Memory B cell (primary cell): ENCODE measurements at places on chromosomes 13 and 19.

- no peak for DNase-seq
These were observed 1.1 kb upstream of the KCNJ14 start for GRCh38 chr19:48454150-48454730.

GRCh38 chr13:35832551-35832950 lies 298.6 kb downstream of the DCLK1 start:
- DNase-seq = no peak

DNA sequence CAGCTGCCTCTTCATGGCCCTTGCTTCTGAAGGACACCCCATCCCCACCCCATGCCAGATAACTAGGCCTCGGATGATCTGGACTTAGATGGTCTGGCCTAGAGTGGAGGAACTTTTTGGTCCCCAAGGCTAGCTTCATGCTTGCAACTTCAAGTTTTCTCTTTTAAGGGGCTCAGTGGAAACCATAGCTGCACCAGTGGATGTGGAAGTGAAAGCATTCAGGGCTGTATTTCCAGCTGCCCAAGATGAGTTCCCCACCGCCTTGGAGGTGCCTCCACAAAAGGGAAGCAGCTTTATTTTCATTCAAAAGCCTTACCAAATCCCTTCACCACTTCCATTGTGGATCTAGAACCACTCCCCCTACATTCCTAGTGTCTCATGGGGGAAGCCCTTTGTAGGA lies 17.6 kb upstream of the GSX1 start:
- DNase-seq = no peak

GRCh38 chr13:53206455-53206854 lies 177.8 kb downstream of the OLFM4 start:
- no peak for DNase-seq

- no peak for DNase-seq
These were observed 215.6 kb downstream of the TDRD3 start for GRCh38 chr13:60612593-60612992.

GRCh38 chr13:95349267-95349666 lies 48.0 kb upstream of the ABCC4 start:
- DNase-seq = no peak

GRCh38 chr19:56547535-56547934 lies 8.8 kb downstream of the ZFP28 start:
- no peak for DNase-seq

DNA sequence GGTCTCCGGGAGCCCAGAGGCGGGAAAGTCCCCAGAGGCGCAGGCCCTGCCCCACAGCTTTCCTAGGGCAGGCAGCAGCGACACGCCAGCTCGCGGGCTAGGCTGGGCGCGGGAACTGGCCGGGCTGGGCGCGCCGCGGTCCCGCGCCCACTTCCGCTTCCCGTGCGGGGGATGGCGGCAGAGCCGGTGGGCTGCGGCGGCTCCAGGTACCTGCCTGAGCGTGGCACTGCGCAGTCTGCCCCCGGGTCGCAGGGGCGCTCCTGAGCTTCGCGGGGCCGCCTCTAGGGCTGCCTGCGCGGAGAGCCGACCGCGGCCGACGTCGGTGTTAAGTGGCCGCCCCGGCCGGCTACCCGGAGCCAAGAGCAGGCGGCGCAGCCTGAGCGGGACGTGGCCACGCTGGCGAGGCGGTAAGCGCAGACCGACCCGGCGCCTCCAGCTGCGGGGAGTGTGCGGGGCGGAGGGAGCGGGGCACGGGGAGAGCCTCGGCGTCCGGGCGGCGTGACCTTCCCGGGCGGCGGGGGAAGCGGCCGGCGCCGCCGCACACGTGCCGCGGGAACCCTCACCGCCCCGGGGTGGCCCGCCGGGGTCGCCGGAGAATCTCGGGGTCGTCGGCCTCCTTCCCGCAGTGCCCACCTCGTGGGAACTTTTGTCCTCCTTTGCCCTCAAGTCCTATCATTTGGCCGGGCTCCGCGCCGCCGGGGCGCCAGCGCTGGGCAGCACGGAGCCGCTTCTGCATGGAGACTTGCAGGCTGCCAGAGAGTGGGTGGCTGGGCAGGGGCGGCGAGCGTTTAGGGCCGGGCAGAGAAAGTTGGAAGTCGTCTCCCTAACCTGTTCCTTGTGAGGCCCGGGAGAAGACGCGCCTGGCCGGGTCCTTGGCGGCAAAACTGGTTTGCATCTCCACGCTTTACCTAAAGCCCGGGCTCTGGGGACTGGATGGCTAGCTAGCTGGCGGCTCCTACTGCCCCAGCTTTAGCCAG lies 31.4 kb upstream of the MPHOSPH8 start:
- no peak for DNase-seq

DNA sequence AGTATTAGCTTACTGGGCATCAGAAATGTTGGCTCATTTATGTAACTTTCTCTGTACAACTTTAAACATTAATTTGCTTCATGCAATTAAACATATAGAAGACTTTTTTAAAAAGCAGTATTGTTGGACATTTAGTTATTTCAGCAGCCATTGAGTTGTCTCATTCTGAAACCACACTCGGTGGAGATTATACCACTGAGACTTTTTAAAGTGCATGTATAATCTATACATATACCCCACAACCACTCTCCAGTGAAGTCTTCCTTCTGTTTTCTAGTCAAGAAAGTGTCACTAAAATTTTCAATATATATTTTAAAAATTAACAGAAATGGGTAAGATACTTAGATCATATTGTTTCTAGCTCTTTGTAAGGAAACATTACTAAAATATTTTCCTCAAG lies 15.5 kb downstream of the SETDB2 start:
- no peak for DNase-seq

DNA sequence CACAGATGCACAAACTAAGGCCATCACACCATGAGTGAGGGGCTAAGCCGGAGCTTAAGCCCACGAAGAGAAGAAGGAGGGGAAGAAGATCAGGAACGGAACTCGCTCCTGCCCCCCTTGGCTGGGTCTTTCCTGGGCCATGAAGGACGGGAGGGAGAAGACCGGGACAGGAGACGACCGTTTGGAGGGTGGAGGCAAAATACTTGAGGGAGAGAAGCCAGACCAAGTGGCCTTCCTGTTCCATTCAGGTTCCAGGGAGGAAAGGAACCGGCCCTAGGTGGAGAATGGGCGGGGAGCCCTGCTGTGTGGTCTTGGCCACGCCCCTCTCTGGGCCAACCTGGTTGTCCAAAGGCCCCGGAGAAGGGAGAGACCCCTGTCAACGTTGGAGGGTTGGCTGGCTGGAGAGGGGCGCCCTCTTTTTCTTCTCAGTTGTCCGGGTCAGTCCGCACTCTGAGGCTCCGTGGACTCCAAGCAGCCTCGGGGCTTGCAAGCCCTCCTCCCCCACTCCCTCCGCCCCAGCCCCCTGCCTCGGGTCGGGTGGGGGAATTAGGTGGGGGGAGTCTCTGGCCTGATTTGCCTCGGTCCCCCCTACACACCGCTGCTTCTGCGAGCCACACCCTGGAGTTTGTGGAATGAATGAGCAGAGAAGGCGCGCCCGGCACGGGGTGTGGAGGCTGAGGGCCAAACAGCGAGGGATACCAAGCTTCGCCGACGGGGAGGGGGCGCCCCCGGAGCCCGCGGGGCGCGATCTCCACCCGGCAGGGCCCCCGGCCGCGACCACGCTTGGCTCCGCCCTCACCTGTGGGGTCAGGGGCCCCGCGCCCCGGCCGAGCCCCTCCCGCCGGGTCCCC lies 757 bp downstream of the FBN3 start:
- DNase-seq = peak; percentile 30

- DNase-seq = no peak
These were observed 63.6 kb downstream of the B3GLCT start for GRCh38 chr13:31263346-31263745.

- no peak for DNase-seq
These were observed 6.1 kb upstream of the LILRA5 start for GRCh38 chr19:54319049-54319448.

- DNase-seq = no peak
These were observed 210.7 kb upstream of the SLC10A2 start for GRCh38 chr13:103276775-103277498.

GRCh38 chr13:33172400-33172799 lies 113.2 kb downstream of the STARD13 start:
- no peak for DNase-seq

GRCh38 chr19:18662972-18663732 lies 20.3 kb upstream of the CRTC1 start:
- DNase-seq = no peak

GRCh38 chr19:16061943-16062342 lies 14.4 kb upstream of the TPM4 start:
- no peak for DNase-seq

DNA sequence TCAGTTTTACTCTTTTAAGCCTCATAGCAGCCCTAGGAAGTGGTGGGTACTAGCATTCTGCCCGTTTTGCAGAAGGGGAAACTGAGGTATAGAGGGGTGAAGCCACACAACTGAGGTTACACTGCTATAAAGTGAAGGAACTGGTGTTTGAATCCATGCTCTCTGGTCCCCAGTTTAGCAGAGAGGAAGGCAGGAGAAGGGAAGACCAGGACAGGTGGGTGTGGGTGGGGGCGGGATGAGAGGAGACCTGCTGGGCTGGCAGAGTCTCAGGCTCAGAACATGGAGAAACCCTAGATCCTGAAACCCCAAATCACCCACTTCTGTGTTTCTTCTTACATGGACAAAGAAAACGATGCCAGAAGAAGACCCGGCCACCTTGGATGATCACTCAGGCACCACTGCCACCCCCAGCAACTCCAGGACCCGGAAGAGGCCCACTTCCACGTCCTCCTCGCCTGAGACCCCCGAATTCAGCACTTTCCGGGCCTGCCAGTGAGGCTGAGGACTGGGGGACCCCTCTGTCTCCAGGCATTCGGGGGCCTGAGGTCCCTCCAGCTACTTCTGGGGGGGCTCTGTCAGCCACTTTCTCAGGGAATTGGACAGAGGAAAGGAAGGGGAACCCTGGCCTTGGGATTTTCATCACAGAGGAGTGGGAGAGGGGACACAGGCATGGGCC lies 2.3 kb upstream of the CARM1 start:
- DNase-seq = no peak

DNA sequence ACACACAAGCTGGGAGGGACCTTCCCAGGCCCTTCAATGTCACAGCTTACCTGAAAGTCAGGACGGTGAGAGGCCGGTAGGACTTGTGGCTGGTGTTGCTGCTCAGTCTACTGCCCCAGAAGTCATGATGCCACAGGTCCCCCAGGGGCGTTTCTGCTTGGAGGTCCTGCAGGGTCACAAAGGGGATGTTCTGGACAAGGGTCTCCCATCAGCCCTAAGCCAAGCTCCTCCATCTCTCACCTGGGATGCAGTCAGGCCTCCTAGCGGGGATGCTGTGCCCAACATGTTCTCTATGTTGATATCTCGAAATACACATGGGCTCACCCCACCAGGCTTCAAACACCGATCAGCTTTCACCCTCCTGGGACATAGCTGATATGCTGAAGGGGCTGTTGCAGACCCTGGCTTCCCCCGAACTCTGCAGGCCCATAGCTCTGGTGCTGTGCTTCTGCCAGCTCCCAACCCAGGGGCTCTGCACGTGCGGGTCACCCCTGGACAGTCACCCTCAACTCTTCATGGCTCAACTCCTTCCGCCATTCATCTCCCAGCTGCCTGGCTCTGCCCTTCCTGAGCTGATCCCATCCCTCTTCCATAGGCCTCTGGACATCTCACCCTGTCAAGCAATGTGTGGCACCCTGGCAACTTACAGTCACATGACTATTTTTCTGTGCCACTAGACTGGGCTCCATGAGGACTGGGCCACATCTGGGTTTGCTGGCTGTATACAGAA lies 10.3 kb downstream of the TMTC4 start:
- DNase-seq = no peak

DNA sequence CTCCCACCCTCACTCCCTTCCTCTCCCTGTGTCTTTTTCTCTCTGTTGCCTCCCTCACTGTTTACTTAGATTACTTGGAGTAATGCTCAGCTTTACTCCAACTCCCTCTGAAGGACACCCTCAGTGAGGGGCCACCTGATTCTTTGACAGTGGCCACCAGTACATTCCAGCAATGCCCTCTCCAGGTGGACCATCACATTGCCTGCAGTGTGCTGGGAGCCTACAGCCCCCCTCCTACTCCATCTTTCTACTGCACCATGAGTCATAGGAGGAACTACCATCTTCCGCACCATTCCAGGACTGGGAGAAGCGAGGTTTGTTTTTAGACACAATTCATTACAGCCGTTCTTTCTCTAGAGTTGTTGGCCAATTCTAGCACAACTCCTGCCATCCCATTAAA lies 96.6 kb upstream of the POSTN start:
- DNase-seq = no peak

DNA sequence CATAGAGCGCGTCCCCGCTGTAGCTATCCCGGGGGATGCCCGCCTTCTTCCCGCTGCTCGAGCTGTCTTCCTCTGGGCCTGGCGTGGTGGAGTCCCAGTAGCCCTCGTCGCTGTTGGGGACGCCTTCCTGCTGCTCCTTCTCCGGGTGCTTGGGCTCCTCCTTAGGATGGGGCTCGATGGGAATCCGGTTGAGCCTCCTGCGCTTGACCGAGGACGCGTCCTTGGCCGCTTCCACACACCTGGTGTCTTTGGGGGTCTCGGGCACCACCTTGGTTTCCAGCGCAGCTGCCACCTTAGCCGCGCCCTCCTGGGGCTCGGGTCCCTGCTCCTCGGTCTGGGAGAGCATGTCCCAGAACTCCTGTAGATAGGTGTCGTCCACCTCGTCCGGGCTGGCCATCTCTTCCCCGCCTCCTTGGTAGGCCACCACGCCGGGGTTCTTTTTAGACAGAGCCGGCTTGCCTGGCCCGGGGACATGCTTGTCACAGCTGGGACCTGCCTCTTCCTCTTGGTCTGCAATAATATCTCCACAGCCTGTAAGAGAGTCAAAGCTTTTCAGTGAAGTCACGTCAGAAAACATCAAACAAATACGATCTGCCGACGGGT lies 2.0 kb downstream of the AMER2 start:
- DNase-seq = no peak

DNA sequence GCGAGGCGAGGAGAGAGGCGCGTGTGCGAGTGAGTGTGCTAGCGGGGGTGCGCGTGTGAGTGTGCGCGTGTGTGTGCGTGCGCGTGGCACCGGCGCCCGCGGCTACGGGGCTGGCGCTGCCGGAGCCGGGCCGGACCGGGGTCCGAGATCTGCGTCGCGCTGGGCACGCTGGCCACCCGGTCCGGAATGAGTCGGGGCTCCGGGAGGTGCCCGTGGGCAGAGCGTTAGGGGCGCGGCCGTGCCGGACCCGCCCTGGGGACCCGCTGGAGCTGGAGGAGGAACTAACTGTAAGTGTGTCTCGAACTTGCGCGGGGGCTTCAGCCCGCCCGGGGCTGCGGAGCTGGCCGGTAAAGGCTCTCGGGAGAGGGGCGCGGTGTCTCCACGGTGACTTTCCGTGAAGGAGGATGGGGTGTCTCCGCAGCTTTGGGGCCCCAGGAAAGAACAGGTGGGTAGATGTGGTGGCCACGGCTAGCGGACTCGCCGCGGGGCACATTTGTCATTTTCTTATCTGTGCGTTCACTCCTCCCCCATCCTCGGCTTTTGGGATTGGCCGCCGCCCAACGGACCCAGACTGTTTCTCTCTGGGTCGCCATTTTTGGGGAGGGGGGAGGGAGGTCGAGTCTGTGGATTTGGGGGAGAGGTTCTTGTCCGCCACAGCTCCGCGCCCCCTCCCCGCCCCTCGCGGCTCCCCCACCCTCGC lies 10.1 kb upstream of the SOX1 start:
- no peak for DNase-seq

- no peak for DNase-seq
These were observed 187.9 kb downstream of the TEX29 start for GRCh38 chr13:111508164-111508870.
